ENCODE measurements at places on chromosomes 5 and 9.

DNA sequence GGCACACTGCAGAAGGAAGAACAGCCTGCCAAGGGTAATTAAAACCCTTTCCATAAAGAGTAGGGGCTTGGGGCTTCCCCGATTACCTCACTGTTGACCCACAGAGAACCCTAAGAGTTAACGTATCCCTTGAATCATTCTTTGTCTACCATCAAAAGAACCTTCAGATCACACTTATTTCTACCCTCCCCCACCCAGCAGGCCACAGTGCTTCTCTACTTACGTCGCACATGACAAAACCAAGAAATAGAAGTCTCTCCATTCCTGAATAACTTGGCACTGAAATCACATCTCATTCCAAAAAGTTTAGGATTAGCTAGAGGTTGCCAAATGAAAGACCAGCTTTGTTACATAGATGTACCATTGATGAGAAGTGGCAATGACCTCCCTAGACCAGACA lies 268.7 kb upstream of the GAS1 start:
- no peak for DNase-seq

- no peak for DNase-seq
These were observed 935.8 kb downstream of the TLE4 start for GRCh38 chr9:80507611-80508010.

- no peak for DNase-seq
These were observed 219.2 kb downstream of the TRPM3 start for GRCh38 chr9:70902171-70902570.

DNA sequence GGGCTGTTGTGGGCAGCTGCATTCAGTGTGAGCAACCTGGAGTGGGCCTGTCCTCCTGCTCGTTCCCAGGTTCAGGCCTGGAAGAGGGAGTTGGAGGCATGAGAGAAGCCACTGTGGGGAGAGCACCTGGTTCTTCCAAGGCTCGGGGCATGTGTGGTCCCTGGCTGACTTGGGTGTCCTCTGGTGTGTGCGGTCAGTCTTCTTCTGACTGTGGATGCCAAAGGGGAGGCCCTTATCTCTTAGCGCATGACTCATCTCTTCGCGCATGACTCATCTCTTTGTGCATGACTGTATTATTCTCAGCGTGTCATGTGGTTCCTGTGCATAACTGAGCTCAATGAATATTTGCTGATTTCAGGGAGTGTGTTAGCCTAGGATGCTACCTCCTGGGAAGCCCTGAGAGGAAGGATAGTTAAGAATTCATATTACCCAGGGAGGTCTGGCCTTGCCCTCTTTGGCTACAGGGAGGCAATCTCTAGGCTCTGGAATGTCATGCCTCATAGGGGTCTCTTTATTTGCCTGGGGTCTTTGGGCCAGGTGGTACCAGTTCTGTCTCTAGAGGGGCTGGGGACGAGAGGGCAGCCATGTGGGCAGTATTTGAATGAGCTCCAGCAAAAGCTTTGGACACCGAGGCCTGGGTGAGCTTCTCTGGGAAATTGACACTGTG lies 188.7 kb downstream of the HSPA4 start:
- peak; percentile 51 for DNase-seq

DNA sequence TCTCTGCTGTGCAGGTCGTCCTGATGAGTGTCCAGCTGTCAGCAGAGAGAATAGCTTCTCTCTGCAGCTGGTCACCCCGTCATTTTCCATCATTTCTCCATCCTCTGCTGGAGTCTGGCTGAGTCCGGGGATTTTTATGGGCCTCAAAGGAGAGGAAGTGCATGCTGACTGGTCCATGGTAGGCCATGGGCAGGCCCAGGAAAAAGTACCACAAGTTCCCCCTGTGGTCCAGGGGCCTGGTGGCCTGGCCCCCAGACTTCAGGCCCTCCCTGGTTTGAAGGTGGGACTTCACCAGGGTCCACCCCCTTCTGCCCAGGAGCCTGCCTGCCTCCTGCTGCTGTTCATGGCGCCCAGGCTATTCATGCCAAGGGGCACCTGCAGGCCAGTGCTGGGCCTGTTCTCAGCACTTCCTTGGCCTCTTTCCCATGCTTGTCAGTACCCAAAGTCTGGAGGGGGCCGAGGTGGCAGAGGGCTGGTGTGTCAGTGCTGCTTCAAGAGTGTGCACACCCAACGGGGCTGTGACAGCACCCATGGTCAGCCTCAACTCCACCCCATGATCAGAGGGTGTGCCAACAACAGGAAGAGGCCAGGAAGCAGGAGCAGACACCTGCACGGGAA lies 7.3 kb upstream of the MTMR12 start:
- no peak for DNase-seq

DNA sequence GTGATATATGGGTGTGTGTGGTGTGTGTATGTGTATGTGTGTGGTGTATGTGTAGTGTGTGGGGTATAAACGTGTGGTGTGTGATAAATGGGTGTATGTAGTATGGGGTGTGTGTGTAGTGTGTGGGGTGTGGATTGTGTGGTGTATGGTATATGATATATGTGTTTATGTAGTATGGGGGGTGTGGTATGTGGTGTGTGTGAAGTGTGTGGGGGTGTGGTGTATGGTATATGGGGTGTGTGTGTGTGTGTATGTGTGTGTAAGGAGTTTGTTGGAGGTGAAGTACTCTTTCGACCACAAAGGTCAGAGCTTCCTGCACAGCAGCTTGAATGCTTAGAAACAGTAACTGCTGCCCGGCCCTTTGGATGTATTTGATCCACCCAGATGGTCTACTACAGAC lies 145.2 kb upstream of the IQGAP2 start:
- no peak for DNase-seq

DNA sequence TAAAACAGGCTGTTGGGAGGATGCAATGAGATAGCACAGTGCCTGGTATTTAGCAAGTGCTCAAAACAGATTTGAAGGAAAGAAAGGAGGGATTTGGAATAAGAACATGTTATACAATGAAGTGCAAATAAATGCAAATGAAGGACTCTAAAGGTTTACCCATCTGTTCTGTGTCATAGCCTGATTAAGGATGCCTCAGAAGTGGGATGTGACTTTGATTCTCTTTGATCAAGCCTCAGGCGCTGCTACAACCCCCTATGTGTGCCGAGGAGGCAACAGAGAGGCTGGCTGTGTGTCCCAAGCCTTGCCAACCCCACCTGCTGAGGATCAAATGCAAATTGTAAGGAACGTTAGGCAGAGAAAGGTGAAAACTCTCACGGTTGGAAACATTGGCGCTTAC lies 27.2 kb downstream of the GGTA1 start:
- DNase-seq: no peak

GRCh38 chr9:124631326-124631725 lies 124.1 kb upstream of the NR5A1 start:
- no peak for DNase-seq

- DNase-seq: no peak
These were observed 31.8 kb downstream of the ABCA1 start for GRCh38 chr9:104896131-104896530.

DNA sequence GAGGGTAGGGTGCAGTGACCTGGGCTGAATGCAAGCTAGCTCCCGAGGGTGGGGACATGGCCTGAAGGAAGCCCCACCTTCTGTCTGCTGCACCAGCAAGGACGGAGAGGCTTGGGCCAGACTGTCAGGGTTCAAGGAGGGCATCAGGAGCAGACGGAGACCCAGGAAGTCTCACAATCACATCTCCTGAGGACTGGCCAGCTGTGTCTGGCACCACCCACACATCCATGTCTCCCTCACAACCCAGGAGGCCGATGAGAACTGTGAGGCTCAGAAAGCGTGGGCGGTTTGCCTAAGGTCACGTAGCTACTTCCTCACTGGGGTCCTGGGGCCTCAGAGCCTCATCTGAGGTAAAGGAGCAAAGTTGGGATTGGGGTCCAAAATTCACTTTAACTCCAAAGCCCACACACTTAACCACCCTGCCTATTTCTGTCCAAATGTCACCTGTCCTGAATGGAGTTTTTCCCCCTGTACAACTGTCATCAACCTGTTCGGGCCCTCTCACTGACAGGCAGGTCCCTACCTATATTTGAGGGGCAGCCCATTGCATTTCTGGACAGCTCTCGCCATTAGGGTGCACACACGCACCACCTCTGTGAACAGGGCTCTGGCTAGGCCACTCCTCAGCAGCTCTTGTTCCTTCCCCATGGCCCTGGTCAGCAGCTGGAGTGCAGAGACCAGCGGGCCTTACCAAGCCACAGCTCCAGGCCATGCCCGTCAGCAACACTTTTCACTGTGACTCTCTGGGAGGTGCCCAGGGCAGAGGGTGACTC lies 3.4 kb downstream of the IL13 start:
- DNase-seq: no peak

DNA sequence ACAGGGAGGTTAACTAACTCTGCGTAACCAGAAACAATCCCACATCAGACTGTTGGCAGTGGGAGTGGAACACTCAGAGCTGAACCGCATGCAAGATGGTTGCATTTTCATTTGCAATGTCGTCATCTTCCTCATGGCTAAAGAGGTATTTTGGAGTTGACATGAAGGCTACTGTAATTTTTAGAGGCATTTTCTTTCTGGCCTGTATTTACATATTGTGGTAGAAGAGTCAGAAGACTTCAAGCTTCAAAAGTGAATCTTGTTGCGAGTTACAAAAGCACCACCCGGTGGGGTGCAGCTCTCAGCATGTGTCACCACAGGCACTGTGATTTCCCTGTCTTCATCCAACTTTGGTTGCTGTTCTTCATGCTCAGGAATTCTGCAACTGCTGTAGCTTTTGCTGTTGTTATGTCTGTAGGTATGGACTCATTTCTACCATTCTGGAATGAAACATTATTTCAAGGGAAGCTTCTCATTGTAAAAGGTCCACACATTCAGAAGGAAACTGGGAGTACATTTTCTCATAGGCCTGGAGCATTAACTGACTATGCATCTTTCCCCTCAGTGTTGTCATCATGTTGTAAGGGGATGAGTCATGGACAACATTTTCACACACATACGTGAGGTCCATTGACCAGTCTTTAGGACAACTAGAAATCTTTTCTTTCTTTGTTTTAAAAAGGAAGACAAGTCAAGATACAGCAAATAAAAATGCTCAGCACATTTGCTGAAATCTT lies 35.4 kb upstream of the GDNF start:
- DNase-seq: no peak

GRCh38 chr9:89674667-89675057 lies 69.8 kb downstream of the GADD45G start:
- DNase-seq: no peak

DNA sequence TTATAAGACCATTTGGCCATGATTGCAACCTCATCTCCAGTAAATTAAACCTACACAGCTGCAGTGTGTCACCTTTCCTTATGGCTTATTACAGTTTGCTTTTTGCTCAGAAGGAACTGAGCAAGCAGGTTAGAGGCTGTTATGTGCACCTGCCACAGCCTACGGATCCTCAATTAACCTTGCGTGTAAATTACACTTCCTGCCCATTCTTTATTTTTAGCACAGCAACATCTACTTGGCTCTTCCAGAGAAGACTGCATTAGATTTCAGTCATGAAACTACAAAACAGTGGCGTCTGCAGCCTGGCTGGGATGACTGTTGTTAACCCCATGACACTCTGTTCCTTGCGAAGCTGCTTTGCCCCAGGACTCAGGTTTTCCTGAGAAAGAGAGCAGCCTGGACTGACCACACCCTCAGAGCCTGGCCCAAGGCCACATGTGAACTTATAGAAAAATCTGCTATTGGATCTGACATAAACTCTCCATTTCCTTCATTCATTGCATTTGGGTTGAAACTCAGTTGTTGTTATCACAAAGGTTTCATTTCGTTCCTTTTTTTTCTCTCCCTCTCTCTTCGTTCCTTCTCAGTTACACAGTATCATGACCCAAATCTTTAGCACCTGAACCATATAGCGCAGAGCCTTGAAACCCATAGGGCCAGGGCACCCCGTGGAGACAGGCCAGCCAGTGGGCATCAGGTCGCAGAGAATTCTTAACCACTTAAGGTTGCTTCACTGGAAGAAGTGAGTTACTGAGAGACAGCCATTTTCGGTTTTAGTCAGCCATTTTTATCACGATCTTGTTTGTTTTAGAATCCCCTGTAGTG lies 138.6 kb downstream of the PALM2AKAP2 start:
- DNase-seq: no peak

DNA sequence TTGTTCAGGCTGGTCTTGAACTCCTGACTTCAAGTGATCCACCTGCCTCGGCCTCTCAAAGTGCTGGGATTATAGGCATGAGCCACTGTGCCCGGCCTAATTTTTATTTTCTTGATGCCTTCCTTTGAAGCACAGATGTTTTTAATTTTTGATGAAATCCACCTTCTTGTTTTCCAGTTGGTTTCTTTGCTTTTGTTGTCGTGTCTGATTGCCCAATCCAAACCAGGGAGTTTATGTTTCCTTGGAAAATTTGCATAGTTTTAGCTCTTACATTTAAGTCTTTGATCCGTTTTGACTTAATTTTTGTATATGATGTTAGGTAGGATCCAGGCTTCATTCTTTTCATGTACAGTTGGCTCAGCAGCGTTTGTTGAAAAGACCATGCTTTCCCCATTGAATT lies 15.2 kb downstream of the EHMT1 start:
- no peak for DNase-seq

DNA sequence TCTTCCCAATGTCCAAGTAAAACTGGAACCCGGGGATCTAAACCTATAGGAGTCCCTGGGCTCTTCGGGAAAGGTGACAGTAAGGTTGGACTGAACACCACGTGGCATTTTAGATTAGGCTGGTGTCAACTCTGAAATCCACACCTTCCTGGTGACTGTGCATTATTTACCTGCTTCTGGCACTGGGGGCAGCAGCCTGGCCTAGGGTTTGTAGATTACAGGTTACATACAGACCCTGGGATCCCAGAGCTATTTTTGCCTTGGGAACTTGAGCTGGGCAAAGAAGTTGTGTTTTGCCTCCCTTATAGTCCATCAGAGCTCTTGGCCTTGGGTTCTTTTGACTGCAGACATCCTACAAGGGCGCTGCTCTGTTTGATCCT lies 173.2 kb downstream of the DAB2IP start:
- DNase-seq: no peak

- no peak for DNase-seq
These were observed 63.3 kb downstream of the PRRC1 start for GRCh38 chr5:127580731-127581130.

GRCh38 chr5:3709717-3710348 lies 114.2 kb downstream of the IRX1 start:
- DNase-seq: no peak

DNA sequence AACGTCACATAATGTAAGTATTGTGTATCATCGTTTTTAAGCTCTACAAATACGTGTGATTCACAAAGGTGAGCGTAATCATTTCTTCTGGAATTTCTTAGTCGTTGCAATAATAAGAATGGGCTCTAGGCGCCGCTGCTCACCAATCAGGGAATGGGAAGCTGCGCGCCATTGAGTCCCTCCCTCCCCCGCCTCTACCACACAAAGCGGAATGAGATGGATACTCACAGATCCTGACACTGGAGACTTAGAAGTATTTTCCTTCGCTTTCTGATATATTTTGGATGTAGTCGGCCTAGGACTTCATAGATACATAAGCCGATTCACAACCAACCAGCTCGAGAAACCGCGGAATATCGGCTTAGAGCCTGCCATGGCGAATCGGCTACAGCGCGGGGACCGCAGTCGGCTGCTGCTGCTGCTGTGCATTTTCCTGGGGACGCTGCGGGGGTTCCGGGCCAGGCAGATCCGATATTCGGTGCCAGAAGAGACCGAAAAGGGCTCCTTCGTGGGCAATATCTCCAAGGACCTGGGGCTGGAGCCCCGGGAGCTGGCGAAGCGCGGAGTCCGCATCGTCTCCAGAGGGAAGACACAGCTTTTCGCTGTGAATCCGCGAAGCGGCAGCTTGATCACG lies at the start of gene PCDHGA11:
PCDHGA11 (plus strand) TSS at position 197 of the 634 bp plus-strand sequence; CDS start at position 374, 177 bp downstream.
- no peak for DNase-seq

- no peak for DNase-seq
These were observed 537.5 kb downstream of the ELAVL2 start for GRCh38 chr9:23288545-23288944.

Data from frontal cortex (tissue), 4 donors.